ENCODE measurements at places on chromosomes 6 and 20. TPM values are rescaled to one million over a fixed set of nuclear protein-coding genes. Genes with fewer than 3 reads are reported as not detected.

FNDC11 gene
- 2.6 TPM for total RNA-seq

ADAM33 gene
- 6.6 TPM for total RNA-seq

ANKRD66 gene
- 11.3 TPM for total RNA-seq

RREB1 gene
- 50.7 TPM for total RNA-seq

VSTM2L gene
- total RNA-seq = 8.0 TPM

GRCh38 chr6:160714731-160715316, 12.8 kb downstream of the PLG start:
- no peak for DNase-seq

DNA sequence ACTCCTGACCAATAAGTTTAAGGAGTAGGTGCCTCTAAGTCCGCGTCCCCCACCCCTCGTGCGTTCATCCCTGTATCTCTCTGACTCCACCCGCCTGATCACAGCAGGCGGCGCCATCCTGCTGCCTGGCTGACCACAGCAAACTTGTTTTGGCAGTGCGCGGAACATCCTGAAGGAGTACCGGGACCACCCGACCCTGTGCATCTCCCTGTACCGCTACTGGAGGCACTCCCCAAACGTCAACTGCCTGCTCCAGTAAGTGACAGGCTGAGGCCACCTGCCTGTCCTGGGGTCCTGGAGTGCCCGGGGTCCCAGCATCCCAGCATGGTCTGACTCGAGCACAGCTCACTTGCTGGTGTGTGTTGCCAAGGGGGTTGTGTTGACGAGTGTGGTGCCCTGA, 19.0 kb downstream of the PNLDC1 start:
- DNase-seq = no peak

DNA sequence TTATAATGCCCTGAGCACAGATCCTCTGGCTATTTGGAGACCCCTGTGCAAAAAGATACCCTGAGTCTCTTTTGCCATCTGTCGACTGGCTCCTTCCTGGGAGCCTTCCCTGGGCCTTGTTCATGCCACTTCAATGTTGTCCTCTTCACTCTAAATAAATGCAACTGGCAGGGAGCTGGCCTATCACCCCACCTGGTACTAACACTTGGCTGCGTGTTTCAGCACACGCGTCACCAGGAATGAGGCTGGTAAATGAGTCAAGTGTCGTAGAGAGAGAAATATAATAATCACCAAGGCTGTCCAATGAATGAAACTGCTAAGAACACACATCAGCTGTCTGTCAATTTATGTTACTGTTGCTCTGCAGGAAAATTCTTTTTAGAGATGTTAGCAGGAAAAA, 374.6 kb upstream of the JARID2 start:
- peak; percentile 40 for DNase-seq

GRCh38 chr6:157013649-157014304, 236.6 kb downstream of the ARID1B start:
- no peak for DNase-seq

- no peak for DNase-seq
These were observed 266.8 kb upstream of the RIN2 start for GRCh38 chr20:19491241-19491640.

DNA sequence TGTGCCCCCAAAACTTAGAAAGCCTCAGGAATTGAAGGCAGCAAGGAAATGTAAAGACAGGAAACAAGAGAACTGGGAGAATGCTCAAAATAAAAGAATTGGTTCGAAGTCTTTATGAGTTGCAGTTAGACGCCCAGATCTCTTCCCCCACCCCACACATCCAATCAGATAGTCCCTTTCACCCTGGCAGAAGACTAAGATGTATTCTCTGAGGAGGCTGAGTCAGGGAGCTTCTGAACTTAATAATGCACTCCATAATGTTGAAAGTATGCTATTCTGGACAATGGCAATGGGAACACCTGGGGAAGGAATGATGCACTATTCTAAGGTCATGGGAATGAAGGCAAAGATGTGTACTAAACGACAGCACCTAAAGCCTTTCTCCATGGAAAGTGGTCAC, 173.6 kb downstream of the MTFR2 start:
- no peak for DNase-seq

DNA sequence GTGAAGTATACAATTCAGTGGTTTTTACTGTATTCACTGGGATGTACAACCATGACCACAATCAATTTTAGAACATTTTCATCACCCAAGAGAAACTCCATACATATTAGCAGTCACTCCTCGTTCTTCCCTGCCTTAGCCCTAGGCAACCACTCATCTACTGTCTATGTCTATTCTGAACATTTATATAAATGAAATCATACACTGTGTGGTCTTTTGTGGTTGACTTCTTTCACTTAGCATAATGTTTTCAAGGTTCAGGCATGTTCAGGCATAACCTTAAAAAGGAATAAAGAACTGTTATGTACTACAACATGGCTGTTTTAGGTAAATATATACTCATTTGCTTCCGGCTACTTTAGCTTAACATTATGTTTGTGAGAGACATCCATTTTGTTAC, 37.3 kb downstream of the BLTP3A start:
- no peak for DNase-seq

GRCh38 chr20:54469952-54470351, 5.4 kb upstream of the DOK5 start:
- no peak for DNase-seq

- DNase-seq = peak; percentile 95
These were observed 23.2 kb upstream of the FAM50B start for GRCh38 chr6:3825851-3826581.

GRCh38 chr20:57163041-57163440, 103.4 kb downstream of the BMP7 start:
- no peak for DNase-seq

DNA sequence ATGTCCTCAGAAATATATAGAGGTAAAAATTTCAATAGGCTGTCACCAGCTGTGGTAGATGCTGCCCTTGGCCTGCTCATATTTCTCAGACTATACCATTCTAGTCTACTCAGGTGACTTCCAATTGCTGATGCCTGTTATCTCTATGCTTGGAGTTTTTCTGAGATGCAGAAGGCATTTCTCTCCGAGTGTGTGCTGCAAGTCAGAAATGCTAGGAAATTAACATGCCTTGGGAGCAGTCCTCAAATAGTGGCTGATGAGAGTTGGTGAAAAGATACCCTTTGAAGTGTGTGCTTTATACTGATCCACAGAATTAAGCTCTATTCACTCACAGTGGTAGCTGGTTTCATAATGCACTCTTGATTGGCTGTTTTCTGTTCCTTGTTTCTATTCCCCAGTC, 43.2 kb upstream of the PKIB start:
- no peak for DNase-seq

DNA sequence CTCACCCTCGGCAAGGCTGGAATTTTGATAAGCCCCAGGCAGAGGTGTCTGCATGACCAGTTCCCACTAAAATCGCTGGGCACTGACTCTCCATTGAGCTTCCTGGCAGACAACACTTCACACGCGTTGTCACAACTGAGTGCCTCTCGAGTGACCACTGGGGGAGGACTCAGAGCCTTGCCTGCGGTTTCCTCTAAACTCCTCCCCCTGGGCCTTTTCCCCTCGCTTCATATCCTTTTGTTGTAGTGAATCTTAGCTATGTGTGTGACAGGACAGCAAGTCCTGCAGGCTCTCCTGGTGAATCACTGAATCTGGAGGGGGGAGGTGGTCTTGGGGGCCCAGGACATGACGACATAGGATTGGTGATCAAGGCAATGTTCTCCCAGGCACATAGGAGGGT, 670.8 kb downstream of the PRKN start:
- DNase-seq = peak; percentile 56

DNA sequence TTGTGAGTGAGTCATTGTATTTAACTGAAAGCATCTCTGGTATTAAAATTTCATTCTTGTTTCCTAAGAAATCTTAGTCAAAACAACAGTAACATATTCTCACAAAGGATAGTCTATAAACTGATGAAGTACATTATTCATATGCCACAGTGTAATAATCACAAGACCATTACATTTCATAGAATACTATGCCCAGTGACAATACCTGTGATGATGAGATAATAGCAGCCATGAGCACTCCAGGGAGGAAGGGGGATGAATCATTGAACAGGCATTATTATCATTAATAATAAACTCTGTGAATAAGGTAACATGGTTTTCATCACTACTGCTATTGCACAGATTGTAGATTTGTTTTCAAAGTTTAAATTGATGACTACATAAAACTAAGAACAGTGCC, 667.9 kb downstream of the EPM2A start:
- no peak for DNase-seq

GRCh38 chr6:5403609-5404008, 142.3 kb downstream of the FARS2 start:
- no peak for DNase-seq

DNA sequence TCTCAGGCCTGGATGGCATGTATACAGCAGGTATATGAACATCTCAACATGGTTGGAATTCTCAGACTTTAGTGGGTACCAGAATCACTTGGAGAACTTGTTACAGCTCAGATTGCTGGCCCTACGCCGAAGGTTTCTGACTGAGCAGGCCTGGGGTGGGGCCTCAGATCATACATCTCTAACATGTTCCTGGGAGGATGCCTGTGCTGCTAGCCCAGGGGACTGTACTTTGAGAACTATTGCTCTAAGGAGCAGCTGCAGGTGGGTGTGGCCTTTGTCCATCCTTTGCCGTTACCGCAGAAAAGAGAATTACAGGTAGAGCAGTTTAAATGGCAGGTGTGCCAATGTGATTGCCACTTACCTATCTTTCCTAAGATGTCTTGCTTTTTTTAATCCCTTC, 310.5 kb upstream of the JAG1 start:
- DNase-seq = no peak

- DNase-seq = peak; percentile 24
These were observed 45.9 kb upstream of the RALY start for GRCh38 chr20:33947709-33948295.

GRCh38 chr6:35562060-35562459, 49.4 kb upstream of the TULP1 start:
- DNase-seq = peak; percentile 77

- DNase-seq = no peak
These were observed 128.1 kb downstream of the ISM1 start for GRCh38 chr20:13349235-13349604.

- DNase-seq = peak; percentile 20
These were observed 60.5 kb upstream of the MLIP start for GRCh38 chr6:54050750-54051149.

DNA sequence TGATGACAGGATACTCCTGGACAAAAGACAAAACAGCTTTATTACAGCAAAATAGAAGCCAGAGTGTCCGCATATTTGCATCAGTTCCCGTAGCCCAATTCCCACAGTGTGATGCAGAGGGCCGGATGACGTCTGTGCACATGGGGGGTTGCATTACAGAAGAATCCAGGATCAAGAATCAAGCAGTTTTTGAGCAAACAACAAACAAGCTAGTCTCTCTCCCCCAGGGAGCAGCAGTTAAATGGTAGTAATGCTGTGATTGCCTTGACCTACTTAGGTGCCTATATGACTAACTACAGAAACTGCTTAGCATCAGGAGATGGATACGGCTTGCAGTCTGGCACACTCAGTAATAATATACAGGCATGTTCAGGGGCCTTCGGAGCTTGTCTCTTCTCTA, 3.2 kb upstream of the SDHAF4 start:
- no peak for DNase-seq
